ENCODE measurements at places on chromosomes 5 and 9.

DNA sequence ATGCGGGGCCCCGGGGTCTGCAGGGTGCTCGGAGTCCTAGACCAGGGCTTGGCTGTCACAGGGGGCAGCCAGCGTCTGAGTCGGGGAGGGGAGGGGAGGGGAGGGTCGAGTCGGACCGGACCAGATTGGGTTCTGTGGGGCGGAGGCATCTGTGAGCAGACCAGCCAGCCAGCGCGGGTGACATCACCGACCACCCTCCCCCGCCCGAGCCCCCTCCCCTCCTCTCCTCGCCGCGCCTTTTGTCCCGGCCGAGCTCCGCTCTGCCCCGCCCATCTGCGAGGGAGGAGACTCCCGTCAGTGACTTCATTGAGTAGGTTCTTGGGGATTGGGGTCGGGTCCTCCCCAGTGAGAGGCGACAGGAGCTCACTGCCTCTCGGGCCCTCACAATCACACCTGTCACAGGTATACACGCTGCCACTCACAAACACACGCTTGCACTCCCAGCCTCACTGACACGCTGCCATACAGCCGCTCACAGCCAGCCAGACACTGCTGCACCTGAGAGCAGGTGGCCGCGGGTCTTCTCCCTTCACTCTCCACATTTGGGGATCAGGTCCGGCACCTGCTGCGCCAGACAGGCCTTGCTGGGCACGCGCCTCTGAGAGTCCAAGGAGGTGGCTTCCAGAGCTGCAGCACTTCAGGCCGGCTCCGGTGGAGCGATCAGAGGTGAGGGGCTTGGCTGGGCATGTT is 546 bp downstream of the DNAJB5 start:
- DNase-seq: no peak

- DNase-seq: no peak
These were observed 80.9 kb downstream of the MAP1B start for GRCh38 chr5:72188166-72188565.

DNA sequence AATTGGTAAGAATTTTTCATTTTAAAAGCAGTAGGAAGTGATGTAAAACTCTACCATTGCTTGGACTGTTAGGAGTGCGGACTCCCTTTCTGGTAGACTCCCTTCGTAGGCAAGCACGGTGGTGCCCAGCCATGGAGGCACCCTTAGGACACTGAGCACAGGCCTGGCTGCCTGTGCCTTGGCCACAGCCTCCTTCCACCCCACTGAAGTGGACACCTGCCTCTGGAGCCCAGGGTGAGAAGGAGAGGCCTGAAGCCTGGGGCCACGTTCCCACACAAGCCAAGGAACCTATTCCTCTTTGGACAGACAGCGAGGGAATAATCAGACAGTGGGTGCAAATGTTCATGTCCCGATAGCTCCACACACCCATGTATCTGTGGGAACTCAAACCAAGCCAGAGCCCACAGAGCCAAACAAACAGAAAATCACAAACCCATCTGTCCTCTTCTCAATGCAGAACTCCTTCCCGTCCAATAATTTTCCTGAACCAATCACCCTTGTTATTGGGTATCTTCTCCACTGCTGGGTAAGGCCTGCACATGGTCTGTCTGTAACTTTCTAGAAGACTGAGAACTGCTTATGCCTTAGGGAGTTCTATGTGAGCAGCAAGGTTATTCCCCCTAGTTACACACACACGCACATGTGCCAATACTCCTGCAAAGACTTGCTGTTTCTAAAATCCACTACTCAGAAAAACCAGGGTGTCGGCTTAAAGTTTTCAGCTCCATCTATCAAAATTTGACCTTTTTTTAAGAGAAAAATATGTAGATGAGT is 45.2 kb downstream of the UBE2QL1 start:
- no peak for DNase-seq

- no peak for DNase-seq
These were observed 33.9 kb downstream of the JAKMIP2 start for GRCh38 chr5:147748590-147748989.

- DNase-seq: no peak
These were observed 65.2 kb downstream of the RASGEF1C start for GRCh38 chr5:180143656-180144364.

DNA sequence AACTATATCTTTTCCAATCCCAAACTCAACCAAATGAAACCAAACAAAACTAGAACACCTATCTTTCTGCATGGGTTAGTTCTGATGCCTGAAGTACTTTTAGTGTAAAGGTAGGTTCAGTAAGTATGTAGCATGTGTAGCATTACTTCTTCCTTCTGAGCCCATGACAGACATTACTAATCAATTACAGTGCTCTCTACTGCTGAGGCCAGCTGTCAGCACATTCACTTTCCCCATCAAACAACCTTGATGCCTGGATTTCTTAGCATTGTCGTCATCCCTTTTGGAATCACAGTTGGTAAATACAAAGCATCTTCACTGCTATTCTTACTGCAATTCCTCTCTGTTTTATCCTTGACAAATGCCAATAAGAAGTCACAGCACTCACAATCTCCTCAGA is 103.2 kb downstream of the PTTG1 start:
- DNase-seq: no peak

- no peak for DNase-seq
These were observed 16.8 kb downstream of the MEGF9 start for GRCh38 chr9:120697448-120697847.

Measured in HepG2 (cell line).